Caco-2 (cell line): ENCODE measurements at places on chromosomes 6 and 20. TPM values are rescaled to one million over a fixed set of nuclear protein-coding genes. Genes with fewer than 3 reads are reported as not detected.

GRCh38 chr6:5162355-5162754 lies 77.2 kb downstream of the PPP1R3G start:
- no peak for DNase-seq

- no peak for DNase-seq
These were observed 152.6 kb downstream of the THEMIS start for GRCh38 chr6:127748290-127748689.

GRCh38 chr20:34268851-34269636 lies 27.8 kb downstream of the ASIP start:
- no peak for DNase-seq

DNA sequence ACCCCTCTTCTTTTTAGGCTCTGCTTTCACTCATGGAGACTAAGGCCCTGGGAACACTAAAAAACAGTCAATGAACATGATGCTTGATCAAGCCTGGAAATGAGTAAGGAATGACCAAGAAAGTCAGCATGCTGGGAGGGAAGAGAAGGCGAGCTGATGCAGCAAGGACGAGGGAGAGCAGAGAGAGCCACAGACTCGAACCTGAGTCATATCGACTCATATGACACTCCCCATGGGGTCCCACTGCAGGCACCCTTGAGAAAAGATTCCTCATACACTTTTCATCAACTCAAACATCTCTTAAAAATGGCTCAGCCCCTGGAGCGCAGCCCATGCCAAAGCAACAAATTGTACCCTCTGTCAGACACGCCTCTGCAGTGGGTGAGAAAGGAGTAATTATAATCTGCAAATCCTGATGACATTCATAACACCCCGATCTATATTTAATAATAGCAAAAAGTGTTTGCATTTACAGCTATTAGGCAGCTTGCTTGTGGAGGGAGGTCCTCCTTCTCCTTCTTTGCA lies 127.2 kb downstream of the F13A1 start:
- no peak for DNase-seq

DNA sequence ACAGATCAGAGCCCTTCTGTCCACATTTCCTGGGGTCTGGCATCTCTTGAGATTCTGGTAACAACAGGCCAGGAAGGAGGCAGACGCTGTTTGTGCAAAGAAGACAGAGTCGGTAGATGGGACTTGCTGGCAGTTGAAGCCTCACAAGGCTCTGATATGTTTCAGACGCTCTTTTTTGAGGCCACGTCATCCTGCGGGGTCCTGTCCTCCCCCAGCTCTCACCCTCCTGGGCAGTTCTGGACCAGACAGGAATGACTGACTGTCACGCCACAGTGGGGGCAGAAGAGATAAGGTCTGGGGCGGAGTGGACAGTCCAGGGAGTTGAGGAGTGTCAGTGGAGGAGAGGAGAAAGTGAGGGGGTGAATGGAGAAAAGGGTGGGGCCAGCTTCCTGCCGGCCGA lies 87.1 kb upstream of the SULF2 start:
- no peak for DNase-seq

PRL gene
- total RNA-seq = not detected in 2 replicates

DNA sequence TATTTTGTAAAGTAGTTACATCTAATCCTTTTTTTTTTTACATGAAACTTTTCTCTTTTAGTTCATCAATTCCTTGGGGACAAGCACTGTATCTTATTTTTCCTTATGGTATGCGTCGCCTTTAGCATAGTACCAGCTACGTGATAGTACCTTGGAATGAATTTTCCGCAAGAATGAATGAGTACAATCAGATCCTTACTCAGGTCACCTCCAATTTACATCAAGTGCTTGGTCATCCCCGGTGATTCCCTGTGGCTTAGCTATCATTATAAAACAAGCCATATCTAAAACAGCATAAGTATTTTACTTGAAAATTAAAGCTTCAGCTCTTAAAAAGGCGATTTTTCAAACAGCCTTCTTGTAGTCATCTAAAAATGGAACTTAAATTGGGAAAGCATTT lies 680.4 kb upstream of the MAP3K7 start:
- DNase-seq = no peak

- no peak for DNase-seq
These were observed 52.9 kb upstream of the SIRPG start for GRCh38 chr20:1710484-1710883.

POPDC3 gene
- total RNA-seq = 0.70 and 0.84 TPM in 2 replicates

PRICKLE4 gene
- total RNA-seq = 1.8 and 2.8 TPM in 2 replicates

KHDRBS2 gene
- total RNA-seq = not detected in 2 replicates

GRCh38 chr6:15547400-15547799 lies 115.4 kb downstream of the DTNBP1 start:
- no peak for DNase-seq

- no peak for DNase-seq
These were observed 30.7 kb upstream of the MAP3K4 start for GRCh38 chr6:160960839-160961238.
